ENCODE measurements at places on chromosomes 12 and 14.

GRCh38 chr14:71346685-71347084, 439.4 kb downstream of the PCNX1 start:
- DNase-seq: no peak

DNA sequence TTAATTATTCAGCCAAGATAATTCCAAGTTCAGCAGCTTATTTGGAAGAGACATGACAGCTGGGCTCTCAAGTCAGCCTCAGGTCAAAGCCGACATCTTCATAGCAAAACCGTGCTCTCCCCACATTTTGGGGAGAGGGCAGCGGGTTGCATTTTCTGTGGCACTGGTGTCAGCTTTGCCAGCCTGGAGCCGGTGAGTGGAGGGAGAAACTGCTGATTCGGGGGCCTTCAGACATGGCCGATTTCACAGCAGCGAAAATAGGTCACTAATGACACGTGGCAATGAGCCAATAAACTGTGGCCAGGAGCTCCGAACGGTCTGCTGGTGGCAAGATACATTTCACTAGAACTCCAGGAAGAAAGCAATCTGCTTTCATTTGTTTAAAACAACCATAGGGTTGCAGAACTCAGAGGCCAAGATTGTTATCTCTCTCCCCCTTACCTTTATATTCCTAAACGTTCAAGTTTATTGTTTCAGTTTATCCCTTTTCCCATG, 173.2 kb downstream of the CAND1 start:
- no peak for DNase-seq

DNA sequence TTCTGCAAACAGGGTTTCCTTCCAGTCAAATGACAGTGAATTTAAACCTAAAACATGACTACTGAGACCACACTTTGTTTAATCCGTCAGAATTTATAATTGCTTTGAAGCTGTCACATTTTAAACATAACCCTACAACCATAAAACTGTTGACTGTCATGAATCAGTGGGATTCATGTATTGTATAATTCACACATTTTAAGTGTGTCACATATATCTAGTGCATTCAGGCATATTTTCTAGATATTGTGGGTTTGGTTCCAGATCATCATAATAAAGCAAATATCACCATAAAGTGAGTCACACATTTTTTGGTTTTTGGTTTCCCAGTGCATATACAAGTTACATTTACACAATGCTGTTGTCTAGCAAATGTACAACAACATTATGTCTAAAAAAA, 304.4 kb downstream of the TMEM132D start:
- DNase-seq: no peak

GRCh38 chr14:92718664-92719063, 29.8 kb downstream of the LGMN start:
- no peak for DNase-seq

DNA sequence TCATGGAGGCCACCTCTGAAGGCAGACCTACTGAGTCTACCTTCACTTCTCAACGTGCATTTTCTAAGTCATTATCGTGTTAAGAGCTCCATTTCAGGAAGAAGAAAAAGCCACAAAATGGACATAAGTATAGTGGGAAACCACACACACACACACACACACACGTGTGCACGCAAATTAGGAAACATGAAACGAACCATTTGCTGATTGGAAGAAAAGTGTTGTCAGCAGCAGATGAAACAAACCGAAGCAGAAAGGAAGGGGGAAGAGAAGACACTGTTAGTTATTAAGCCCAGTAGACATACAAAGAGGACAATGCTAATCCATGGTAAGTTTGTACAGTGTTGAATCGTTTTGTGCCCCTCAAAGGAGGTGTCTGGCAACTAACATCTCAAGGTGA, 9.9 kb upstream of the VPS33A start:
- DNase-seq: no peak

- no peak for DNase-seq
Observed at GRCh38 chr12:82650627-82651337, 35.9 kb upstream of the TMTC2 start.
